ENCODE measurements at places on chromosomes 7 and 10.

DNA sequence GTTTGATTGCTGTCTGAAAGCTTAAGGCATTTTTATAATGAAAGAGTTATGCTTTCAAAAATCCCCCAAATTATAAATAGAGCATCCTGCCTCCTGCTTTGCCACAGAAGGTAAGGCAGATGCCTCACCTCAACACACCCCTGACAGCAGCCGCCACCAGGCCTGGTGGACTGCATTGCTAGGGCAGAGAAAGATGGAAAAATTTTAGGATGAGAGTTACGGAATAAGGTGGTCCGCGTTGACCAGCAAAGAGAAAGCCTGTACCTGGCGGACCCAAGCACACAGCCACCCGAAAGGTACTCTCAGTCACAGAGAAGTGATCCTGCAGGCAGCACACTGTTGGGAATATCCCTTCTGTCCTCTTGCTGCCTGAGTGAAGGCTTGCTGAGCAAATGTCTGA lies 360.4 kb upstream of the SHH start:
- no peak for DNase-seq

DNA sequence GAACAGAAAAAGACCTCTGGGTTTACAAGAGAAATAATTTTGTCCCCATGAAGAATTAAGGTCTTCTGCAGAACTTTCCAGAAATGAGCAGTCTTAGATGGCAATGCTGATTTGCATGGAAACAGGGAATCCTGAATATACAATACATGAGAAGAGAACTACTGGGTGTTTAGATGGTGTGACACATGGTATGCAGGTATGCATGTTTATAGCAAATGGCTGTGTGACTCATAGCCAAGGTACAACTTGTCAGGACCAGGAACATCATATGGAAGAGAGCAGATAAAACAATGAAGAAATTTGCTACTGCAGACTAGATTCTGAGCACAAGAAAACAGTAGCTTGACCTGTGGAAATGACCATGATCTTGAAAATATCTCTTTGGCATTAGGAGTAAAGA lies 907.8 kb downstream of the GATA3 start:
- no peak for DNase-seq

GRCh38 chr10:91891125-91892001 lies 17.9 kb downstream of the FGFBP3 start:
- no peak for DNase-seq

DNA sequence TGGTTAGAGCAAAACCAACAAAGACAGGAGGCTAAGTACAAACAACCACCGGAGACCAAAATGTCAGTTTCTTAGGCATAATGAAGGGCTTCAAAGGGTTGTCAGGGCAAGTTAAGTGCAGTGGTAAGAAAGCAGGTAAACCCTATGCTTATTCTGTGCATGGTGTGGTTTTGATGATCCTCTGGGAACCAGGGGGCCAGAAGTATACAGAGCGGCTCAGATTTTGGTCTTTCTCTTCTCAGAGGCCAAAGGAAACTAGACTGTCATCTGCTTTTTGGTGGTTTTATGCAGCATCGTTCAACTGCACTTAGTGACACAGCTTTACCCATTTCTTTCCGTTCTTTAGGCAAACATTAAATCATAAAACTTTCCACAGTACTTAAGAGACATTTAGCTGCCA lies 332.7 kb upstream of the CELF2 start:
- DNase-seq, result no peak

Data from activated CD4-positive, alpha-beta T cell treated with anti-CD3 and anti-CD28 coated beads, Interleukin-2, amount 10 ng/mL, durations not matched to agents 7 days and 5 days (primary cell).